Activated naive CD4-positive, alpha-beta T cell (primary cell): ENCODE measurements at places on chromosomes 5 and 9.

GRCh38 chr9:113516840-113517577 lies 53.5 kb downstream of the RGS3 start:
- peak; percentile 17 for DNase-seq

- no peak for DNase-seq
Observed at GRCh38 chr9:4420351-4420750, 69.9 kb upstream of the SLC1A1 start.

- no peak for DNase-seq
Observed at GRCh38 chr9:27665136-27665535, 91.9 kb upstream of the C9orf72 start.

- no peak for DNase-seq
Observed at GRCh38 chr5:41219658-41220269, 6.4 kb upstream of the C6 start.

DNA sequence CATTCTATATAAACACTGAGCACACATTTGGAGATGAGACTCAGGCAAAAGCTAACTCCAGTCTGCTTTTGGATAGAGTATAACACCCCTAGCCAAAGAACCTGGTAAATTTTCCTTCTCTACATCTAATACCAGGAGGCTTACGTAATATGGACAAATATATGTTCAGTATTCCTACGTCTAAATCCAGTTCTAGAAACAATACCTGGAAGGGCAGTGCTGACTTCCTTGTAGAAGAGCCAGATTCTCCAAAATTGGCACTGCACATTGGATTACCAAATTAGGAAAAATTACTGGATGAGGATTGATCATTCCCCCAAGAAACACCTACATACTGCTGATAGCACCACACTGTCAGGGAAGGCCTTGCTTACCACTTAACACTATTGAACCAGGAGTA lies 247.4 kb downstream of the SAXO1 start:
- DNase-seq, result no peak

DNA sequence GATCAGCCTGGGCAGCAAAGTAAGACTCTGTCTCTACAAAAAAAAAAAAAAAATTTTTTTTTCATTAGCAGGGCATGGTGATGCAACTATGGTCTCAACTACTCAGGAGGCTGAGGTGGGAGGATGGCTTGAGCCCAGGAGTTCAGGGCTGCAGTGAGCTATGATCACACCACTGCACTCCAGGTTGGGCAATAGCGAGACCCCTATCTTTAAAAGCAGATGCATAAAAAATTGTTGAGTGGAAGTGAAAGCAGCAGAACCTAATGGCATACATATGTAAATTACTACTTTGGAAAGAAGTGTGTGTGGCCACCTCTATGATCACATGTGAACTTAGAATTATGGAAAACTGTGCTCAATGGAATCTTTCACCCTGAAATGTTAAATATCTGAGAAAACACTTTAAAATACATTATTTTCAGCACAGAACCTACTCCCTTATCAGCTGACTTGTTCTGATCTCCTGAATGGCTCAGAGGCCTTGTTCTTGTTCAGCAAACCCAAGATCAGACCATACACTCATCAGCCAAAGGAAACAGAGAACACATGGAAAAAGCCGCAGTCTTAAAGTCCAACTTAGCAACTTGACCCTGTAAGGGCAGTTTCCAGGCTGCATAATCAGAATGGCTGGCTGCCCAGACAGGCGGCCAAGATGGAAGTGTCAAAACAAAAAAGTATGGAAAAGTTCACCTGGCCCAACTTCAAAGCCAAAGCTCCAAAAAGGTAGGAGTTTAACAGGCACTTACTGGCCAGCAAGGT lies 56.5 kb downstream of the SIL1 start:
- no peak for DNase-seq

- no peak for DNase-seq
Observed at GRCh38 chr9:15239816-15240215, 67.2 kb downstream of the TTC39B start.

GRCh38 chr5:3958389-3958788 lies 362.8 kb downstream of the IRX1 start:
- no peak for DNase-seq

DNA sequence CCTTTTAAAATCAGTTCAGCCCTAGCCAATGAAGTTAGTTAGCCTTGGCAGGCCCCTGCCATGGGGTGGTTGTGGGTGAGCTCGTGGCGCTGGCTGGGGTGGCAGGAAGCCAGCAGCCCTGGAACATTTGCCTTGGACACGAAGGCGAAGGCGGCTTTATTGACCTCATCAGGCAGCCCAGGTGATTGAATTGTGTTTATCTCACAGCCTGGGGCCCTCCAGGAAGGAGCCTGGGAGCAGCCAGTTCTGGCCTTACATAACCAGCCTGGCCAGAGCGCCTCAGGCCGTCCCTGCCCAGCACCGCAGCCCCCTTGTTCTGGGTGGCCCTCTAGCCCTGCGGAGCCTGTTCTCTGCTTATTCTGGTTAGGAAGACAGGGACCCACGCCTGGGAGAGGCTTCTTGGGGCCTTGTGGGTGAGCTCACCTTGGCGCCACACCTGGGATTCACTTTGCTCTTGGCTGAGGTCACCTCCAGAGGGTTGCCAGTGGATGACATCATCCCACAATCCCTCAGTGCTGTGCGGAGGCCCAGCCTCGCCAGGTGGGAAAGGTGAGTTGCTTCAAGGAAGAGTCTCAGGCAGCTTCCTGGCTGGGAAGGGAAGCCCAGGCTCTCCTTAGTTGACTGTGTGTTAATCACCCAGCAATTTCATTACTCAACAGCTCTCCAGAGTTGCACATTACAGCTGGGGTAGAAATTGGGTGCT lies 54.4 kb upstream of the RPL26L1 start:
- no peak for DNase-seq

GRCh38 chr9:116112236-116112635 lies 41.4 kb upstream of the PAPPA start:
- DNase-seq, result no peak

- no peak for DNase-seq
Observed at GRCh38 chr9:97480749-97481148, 20.7 kb upstream of the TMOD1 start.

- DNase-seq, result no peak
Observed at GRCh38 chr9:101639785-101640665, 45.3 kb upstream of the PPP3R2 start.

GRCh38 chr9:82082563-82082962 lies 94.0 kb downstream of the SPATA31D1 start:
- DNase-seq, result no peak

- DNase-seq, result no peak
Observed at GRCh38 chr5:44252545-44252944, 136.7 kb downstream of the FGF10 start.

DNA sequence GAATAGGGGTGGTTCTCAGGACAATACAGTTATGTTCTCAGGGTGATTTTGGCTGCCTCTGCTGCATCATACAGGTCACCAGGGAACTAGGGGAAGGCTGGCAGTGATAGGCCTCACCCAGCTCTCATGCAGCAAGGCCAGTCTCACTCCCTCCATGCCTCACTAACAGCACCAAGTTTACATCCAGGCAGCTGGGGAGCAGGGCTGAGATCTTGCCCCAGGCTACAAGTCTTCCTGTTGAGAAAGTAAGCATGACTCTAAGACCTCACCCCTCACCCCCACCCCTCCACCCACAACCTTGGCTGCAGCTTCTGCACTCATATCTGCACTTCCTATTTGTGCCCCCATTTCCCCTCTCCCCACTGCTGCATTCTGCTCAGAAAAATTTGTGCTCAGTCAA lies 481.2 kb downstream of the ACTL7B start:
- DNase-seq, result no peak

DNA sequence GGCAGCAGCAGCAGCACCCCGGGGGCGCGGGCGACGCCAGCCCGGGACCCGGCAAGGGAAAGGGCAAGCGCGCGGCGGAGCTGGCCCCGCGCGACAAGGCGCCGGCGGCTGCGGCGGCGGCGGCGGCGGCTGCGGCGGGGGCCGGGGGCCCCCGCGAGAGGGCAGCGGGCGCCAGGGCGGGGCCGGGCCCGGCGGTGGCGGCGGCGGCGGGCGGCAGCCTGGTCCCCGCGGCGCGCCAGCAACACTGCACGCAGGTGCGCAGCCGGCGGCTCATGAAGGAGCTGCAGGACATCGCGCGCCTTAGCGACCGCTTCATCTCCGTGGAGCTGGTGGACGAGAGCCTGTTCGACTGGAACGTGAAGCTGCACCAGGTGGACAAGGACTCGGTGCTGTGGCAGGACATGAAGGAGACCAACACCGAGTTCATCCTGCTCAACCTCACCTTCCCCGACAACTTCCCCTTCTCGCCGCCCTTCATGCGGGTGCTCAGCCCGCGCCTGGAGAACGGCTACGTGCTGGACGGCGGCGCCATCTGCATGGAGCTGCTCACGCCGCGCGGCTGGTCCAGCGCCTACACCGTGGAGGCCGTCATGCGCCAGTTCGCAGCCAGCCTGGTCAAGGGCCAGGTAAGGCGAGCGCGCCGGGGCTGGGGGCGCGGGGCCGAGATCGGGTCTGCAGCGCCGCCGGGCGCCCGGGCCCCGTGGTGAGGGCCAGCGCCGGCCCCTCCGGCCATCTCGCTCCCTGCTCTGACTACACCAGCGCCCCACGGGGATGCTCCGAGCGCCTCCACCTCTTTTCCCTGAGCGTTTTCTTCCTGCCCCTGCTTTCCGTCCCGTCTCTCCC lies at the start of gene UBE2QL1:
TSS of gene UBE2QL1 (plus strand) at position 238 of the 843 bp plus-strand sequence. CDS start at position 273, 35 bp downstream.
- DNase-seq, result no peak

GRCh38 chr9:90408659-90409058 lies 234.0 kb downstream of the DIRAS2 start:
- DNase-seq, result no peak

GRCh38 chr9:107504585-107505455 lies 15.3 kb upstream of the KLF4 start:
- no peak for DNase-seq

DNA sequence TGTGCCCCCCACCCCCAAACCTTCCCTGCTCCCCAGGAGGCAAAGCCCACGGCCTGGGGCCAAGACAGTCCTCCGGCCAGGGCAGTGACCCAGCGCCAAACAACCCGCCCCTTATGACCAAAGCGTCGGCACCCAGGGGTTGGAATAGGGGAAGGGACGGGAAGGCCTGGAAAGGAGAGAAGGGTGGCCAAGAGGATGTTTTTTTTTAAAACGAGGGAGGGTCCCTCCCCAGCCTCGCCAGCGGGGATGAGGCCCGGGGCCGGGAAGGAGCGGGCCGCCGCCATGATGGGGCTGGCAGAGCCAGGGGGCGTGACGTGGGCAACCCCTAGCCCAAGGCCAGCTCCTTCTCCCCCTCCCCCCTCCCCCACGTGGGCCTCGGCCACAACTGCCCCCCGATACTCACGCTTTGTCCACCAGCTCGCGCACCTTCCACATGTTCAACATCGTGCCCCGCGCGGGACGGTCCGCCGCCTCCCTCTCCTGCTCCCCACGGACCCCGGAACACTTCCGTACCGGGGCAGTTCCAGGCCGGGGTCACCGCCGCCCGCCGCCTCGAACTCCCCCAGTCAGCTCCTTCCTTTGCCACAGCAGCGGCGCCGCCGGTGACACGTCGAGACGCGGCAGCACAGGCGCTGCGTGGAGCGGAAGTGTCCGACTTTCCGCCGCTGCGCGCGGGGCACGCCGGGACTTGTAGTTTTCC lies at the start of gene CLINT1:
TSS of gene CLINT1 (minus strand) at position 619 of the 700 bp plus-strand sequence. CDS start at position 444, 175 bp downstream.
- DNase-seq, result peak; percentile 70

- DNase-seq, result no peak
Observed at GRCh38 chr5:10779592-10779991, 18.6 kb upstream of the DAP start.

DNA sequence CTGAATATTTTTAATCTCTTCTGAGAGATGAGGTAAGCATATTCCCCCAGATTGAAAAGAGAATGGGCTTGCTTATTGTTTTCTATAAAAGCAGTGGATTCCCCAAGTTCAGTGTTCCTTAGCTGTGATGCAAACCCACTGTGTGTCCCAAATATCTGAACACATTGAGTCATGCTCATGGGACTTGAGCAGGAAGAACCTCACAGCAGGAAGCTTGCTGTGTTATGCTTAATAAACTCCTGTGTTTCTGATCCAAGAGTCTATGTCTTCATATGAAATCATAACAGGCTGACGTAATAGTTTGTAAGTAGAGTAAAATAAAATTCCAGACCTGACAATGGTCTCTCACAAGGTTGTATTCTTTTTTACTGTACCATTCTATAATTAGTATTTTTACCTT lies 24.8 kb upstream of the LOX start:
- DNase-seq, result no peak

GRCh38 chr9:134422301-134423090 lies 96.2 kb downstream of the RXRA start:
- no peak for DNase-seq
